ENCODE measurements at places on chromosomes 11 and 22.

- DNase-seq: no peak
Measured at GRCh38 chr11:119567688-119568582, 145.0 kb upstream of the THY1 start.

- DNase-seq: peak; percentile 29
Measured at GRCh38 chr11:2166091-2166851, 5.3 kb upstream of the INS start.

DNA sequence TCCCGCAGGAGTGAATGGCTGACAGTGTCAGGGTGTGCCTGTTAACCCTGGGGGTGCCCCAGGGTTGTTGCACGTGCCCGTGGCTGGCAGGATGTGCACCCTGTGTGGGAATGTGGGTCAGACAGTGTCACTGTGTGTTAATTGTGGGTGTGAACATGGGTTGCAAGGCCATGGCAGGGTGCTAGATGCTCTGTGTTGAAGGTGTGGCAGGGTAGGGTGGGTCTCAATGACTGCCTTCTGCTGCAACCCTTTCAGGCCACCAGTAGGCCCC is 8.3 kb downstream of the RIN1 start:
- DNase-seq: no peak

DNA sequence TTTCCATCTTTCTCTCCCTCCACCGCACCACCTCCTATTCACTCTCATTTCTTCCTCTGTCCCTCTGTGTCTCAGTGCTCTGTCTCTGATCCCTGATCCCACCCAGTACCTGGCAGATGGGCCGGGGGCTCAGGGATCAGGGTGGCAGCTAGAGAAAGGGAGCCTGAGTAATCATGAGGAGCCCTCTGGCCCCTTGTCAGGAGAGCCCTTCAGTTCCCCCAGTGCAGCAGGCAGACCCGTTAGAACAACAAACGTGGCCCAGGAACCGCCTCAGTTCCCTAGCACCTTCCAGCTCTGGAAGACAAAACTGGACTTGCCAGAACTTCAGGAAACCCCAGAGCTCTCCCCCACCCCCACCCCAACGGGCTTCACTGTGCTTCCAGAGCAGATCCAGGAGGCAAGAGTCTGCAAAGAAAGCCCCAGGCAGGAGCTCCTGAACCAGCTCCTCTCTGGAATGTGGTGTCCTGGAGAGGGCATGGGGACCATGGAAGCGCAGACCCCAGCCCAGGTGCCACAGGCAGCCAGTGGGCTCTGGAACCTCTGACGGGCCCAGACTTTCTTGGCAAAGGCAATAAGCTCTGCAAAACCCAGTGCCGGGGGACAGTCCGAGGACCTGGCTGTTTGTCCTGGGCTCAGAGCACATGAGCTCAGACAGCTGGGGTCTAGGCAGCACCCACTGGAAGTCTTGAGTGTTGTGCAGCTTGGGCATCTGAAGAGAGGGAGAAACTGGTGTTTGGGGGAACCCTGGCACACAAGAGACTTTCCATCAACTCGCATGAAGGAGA is 43.2 kb downstream of the LMO1 start:
- no peak for DNase-seq

DNA sequence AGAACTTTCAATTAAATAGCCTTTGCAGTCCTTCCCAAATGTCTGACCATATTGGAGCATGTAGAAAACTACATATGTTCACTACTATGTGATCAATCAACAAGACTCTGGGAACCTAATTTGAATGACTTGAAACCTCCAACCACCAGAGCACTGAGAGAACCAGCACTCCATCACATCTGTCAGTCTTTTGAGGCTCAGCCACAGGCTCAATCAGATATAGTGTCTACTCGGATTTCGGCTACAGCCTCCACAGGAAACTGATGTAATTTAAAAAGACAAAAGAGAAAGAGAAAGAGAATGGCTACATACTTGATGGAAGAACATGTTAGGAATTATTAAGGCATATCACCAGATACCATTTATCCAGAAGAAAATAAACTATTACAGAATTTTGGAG is 859.0 kb downstream of the FAM181B start:
- no peak for DNase-seq

DNA sequence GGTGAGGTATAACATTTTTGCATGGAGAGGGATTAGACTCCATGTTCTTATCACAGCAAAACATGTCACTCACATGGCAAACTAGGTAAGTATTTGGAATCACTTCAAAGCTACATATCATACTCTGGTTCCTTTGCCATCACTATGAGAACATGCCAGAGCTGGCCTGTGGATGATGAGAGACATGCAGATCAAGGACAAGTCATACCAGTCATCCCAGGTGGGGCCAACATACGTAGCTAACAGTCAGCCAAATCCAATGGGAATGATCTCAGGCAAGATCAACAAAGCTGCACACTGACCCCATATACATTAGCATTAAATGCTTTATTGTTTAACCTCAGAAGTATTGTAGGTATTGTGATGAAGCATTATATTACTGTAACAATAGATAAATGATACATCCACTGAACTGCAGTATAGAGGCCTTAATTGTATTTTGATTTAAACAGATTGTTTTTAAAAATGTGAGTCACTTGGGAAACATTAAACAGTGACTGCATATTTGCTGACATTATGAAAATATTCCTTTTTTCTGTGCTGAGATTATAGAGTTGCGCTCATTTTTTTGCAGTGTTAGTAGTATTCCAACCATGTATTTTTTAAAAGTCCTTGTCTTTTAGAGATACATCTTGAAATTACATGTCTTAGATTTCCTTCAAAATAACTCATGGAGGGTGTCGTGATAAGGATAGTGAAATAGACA is 37.3 kb upstream of the ARL14EP start:
- DNase-seq: no peak

GRCh38 chr11:24373516-24373915 is 123.3 kb upstream of the LUZP2 start:
- DNase-seq: no peak

DNA sequence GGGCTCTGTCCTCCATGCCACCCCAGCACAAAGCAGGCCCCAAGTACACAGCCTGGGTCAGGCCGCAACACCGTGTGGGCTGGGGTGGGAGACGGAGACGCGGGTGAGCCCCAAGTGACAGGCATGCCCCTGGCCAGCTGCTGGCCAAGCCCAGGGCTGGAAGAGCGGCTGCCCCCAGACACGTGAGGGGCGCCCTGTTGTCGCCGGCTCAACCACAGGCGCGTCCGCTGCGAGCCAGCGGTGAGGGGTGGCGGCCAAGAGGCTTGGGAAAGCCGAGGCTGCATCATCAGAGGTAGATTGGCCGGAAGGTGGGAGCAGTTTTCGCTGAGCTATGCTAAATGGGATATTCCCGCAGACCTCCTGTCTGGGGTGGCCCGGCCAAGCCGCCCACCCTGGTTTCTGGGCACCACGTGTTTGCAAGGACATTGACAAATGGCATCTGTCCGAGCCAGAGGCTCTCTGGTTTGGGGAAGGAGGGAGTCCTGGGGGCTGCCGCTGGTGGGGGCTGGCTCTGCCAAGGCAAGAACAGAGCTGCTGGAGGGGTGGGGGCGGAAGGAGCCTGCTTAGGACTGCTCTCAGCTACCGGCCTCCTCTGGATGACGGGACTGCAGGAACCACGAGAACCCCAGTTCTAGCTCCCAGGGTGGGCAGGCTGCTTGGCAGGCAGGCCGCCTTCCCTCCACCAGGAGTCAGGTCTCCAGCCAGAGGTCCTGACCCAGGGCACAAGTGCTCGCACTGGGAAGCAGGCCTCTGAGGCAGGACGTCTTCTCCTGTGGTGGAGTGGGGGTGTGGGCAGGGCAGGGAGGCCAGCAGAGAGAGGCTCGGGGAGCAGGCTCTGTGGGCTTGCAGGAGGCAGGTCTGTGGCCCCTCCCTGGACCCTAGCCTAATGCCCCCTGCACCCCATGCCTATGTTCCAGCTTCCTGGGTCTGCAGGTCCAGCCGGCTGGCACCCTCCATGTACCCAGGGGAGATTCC is 552 bp downstream of the PRR33 start:
- no peak for DNase-seq

DNA sequence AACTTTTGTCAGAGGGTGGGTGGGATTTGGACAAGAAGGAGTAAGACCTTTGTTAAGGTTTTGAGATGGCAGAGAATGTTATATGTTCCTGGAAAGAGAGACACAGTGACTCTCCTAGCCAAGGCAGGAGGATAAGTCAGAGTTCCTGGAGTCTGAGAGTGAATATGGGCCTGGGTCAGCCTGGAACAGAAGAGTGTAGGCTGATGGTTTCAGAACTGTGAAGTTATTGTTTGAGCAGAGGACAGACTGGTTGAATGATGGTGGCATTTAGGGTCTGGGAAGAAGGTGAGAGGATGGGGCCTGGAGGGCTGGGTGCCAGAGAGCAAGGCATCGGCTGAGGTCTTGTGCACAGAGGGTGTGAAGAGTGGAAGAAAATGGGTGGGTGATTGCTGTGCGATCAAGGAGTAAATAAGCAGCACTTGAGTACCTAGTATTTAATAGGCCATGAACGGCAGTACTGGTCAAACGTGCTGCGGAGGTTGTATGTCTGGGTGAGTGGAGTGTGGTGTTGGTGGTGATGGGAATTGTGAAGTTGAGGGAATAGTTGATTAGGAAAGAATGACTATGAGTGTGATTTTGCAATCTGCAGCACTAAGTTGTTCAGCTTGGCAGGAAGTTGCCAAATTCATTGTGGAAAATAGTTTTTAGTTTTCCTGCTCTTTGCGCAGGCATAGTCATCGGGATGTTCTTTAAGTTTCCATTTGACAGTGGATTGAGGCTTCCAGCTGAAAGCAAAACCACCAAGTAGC is 1.8 kb downstream of the PANX1 start:
- DNase-seq: no peak

DNA sequence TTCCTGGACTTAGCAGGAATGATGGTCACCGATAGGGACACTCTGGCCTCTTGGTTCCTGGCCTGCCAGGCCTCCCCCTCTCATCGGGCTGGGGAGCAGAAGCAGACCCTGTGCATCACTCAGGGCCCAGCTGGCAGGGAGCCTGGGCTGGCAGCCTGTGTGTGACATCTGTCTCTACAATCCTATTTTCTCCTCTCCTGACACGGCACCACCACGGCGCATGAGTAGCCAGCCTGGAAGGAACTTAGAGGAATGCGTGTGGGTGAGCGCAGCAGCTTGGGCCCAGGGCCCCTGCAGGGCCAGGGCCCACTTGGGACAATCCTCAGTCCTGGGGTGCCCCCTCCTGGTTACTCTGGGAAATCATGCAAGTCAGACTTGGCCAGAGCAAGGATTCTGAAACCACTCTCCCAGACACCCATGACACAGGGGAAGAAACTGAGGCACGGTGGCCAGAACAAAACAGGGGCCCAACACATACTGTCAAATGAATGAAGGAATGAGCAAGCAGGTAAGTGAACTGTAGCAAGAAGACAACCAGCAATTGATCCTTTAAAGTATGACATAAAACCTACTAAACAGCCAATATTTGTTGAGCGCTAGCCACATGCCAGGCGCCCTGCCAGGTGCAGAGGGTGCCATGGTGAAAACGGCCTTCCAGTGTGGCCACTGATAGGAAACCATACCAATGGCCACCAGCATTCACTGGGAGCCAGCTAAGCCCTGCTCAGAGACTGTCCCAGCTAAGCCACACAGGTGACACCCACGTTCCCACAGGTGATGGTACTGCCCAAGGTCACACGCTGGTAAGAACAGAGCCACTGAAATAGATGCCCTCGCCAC is 13.3 kb downstream of the RSPH14 start:
- DNase-seq: peak; percentile 96

- DNase-seq: no peak
Measured at GRCh38 chr11:12287009-12287373, 90.4 kb upstream of the PARVA start.

GRCh38 chr11:27280140-27280539 is 82.9 kb downstream of the CCDC34 start:
- no peak for DNase-seq

GRCh38 chr11:85930879-85931366 is 75.7 kb downstream of the CCDC83 start:
- no peak for DNase-seq

DNA sequence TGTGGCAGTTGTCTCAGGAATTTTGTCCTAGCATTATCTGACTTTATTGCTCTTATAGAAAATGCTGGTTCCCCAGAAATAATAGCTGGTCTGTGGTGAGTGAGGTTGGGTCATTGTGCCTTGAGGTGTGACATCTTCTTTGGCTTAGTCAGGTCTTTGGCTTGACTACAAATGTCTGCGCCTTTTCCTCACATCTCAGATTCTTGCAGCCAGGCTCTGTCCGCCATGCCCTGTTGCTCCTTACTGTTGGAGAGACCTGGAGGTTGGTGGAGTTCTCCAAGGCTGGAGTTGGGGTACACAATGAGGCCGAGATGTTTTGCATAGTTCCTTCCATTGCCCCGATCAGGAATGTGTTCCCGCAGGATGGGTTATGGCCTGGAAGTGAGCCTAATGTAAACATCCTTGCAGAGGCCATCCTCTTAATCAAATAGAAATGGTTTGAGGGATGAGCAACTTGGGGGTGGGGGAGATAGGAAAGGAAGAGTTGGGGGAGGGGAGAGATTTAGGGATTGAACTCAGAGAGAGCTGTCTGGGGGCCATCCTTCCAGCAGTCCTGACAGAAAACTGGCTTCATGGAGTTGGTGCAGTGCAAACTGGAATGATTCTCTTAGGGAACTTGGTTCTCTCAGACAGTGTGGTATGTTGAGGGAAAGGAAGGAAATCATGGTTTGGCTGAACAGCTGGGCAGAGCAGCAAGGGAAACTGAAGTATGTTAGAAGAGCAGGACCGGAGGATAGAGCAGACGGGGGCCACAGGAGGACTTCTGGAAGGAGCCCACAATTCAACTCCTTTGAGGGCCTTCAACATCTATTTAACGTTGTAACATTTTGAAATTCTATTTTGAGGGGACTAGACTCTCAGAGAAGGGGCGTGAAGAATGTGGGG is 49.9 kb downstream of the ZBTB16 start:
- DNase-seq: no peak

DNA sequence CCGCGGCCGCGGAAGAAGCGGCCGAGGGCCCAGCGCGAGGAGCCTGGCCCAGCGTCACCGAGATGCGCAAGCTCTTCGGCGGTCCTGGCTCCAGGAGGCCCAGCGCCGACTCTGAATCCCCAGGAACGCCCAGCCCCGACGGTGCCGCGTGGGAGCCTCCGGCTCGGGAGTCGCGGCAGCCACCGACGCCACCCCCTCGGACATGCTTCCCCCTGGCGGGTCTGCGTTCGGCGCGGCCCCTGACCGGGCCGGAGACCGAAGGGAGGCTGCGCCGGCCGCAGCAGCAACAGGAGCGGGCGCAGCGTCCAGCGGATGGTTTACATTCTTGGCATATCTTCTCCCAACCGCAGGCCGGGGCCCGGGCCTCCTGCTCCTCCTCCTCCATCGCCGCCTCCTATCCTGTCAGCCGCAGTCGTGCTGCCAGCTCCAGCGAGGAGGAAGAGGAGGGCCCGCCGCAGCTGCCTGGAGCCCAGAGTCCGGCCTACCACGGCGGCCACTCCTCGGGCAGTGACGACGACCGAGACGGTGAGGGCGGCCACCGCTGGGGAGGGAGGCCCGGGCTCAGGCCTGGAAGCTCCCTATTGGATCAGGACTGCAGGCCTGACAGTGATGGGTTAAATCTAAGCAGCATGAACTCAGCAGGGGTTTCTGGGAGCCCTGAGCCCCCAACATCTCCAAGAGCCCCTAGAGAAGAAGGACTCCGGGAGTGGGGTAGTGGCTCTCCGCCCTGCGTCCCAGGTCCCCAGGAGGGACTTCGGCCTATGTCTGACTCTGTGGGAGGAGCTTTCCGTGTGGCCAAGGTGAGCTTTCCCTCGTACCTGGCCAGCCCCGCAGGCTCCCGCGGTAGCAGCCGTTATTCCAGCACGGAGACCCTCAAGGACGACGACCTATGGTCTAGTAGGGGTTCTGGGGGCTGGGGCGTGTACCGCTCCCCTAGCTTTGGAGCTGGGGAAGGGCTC is 1.2 kb downstream of the ARHGEF17 start:
- no peak for DNase-seq
